Fibroblast of skin of left quadriceps (primary cell): ENCODE measurements at places on chromosomes 3 and 15.

GRCh38 chr15:73914145-73914544, 12.1 kb upstream of the LOXL1 start:
- DNase-seq, result no peak

GRCh38 chr15:78540871-78541743, 863 bp downstream of the PSMA4 start:
- no peak for DNase-seq

- DNase-seq, result no peak
Observed at GRCh38 chr3:143536817-143537535, 311.3 kb downstream of the SLC9A9 start.

DNA sequence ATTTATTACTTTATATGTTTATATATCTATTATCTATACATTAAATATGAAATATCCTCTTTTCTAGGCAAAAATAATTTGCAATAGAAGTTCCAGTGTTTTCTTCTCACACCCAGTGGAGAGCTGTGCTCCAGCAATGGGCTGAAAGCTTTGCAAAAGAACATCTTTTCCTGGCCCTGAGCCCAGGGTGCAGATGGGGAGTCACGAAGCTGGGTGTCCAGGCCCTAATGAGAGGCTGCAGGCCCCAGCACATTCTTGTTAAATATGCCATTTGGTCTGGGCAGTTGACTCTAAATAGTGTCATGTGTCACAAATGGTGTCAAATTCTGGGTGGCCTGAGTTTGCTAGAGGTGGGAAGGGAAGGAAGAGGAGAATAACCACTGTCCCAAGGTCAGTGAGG, 5.7 kb downstream of the NTRK3 start:
- no peak for DNase-seq

DNA sequence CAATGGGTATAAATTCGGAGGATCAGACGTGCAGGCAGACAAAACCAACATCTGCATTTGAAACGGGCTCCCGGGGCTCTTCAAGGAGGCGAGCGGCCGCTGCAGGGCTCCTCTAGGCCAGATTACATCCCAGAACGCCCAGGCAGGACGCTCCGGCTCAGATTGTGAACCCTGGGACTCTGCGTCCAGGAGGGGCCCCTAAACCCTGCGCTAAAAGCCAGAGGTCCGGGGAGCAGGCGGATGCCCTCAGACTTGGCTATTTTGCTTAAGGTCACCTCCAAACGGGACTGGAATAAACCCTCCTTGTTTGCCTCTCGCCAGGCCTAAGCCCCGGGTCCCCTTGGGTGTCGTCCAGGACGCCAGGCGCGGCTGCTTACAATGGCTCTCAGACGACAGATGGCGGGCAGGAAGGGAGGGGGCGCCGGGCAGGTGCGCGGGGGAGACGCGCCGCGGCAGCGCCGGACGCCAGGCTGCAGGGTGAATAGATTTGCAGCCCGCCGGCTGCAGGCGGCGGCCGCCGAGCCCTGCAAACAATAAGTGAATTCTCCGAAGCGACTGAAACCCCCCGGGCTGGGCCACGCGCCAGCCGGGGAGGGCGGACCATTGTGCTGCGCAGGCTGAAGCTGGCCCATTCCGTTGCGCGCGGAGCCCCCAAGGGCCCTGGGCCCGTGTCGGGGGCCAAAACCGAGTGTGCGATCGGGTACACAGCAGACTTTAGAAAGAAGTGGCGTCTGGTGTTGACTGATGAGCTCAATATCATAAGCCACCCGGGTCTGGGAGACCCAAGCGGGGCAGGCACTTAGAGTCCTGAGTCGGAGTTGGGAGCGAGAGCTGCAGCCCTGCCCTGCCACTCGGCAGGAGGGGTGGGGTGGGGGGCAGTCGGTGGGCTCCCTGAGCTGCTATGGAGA, 32.3 kb upstream of the AMOTL2 start:
- no peak for DNase-seq

DNA sequence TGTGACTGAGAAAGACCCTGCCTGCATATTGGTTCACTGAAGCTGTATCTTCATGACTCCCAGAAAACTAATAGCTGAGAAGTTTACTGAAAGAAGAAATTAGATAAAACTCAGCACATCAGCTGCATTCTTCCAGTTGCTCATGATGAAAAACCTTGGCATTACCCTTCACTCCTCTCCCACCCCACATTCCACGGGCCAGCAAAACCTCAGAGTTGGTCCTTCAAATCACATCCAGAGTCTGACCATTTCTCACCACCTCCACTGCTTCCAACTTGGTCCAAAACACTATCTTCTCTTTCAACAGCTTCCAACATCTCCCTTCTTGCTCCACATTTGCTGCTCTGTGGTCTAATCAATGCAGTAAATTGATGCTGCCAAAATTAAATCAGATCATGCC, 97.1 kb downstream of the CD47 start:
- no peak for DNase-seq

- DNase-seq, result peak; percentile 82
Observed at GRCh38 chr15:31471731-31472430, 145.2 kb downstream of the KLF13 start.

DNA sequence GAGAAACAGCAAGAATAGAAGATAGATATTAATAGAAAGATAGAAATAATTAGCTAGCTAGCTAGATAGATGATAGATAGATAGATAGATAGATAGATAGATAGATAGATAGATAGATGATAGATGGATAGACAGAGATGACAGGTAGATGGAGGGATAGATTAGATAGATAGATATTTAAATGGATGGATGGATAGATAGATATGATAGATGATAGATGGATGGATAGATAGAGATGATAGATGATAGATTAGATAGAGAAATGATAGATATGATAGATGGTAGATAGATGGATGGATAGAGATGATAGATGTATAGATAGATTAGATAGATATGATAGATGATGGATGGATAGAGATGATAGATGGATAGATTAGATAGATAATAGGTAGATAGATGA, 8.3 kb upstream of the ATP10A start:
- no peak for DNase-seq

- no peak for DNase-seq
Observed at GRCh38 chr3:51471775-51472652, 27.8 kb downstream of the DCAF1 start.

DNA sequence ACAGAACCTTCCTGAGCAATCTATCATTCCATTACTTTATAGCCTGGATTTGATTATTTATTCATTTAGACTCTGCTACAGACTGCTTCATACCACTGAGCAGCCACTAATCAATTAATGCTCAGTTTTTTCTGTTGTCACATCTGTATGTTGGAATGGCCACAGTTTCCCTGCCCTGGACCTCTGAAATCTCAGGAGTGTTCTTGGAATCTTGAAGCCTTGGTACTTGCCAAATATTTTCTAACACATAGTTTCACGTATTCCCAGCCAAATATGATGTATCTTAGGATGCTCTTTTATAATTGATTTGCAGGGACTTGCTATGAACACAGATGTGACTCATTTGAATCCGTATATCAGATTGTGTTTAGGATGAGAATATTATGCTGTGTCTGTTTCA, 225.8 kb downstream of the TAFA4 start:
- DNase-seq, result no peak

DNA sequence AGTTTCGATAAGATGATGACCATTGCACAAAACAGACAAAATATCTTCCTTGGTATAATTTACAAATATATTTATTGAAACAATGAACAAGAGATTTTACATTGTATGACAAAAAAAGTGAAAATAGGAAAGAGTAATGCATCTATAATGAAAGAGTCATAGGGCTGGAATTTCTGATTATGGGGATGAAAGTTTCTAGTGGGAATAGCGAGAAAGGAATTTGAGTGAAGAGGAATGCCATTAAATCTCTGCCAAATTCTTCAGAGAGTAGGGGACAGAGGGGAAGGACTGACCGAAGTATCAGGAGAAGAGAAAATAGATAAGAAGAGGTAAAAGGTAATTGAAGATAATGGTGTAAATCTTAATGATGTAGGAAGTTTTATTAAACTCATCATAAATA, 125.4 kb downstream of the VGLL3 start:
- peak; percentile 47 for DNase-seq

DNA sequence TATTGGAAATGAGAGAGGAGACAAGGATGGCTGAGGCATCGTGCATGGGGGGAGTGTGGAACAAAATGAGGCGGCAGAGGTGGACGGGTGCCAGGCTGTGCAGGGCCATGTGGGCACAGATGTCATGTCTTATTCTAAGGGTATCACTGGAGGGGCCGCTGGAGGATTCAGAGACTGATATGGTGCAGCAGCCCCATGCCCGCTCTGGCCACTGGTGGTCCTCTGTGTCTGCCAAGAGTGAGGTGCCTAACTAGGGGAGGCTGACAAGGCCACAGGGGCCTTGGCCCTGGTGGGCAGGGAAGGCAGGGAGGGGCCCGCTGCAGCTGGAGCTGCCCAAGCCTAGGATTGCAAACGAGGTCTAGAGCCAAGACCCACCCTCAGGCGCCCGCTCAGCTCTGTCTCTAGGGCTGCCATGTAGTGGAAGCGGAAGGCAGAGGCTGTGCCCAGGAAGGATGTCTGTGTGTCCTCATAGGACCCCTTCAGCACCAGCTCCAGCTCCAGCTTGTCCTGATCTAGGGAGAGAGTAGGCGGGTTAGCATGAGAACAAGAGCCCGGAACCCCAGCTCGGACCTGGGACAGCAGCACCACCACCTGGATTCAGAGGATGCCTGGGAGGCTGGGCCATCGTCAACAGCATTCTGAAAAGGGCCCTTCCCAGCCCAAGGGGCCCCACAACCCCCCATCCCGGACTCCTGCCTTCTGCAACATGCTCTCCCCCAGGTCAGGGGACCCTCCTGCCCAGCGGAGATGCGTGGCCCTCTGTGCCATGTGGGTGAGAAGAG, 11.3 kb downstream of the PLA2G4D start:
- no peak for DNase-seq

GRCh38 chr15:100536733-100537132, 8.0 kb upstream of the CERS3 start:
- no peak for DNase-seq

DNA sequence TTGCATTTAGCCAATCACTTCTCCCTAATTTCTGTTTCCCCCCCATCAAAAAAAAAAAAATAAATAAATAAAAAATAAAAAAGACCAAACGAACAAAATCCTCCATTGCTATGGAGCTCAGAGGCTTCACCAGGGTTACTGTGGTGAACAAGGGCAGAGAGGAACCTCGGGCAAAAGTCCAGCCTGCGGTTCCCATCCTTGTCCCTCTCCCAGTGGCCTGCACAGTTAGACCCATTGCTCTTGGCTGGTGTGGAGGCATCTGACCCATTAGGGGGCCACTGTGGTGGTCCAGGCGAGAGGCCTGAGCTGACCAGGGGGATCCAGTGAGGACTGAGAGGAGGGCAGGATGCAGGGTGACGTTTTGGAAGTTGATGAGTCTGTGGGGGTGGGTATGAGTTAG, 18.8 kb downstream of the CORO2B start:
- DNase-seq, result no peak

DNA sequence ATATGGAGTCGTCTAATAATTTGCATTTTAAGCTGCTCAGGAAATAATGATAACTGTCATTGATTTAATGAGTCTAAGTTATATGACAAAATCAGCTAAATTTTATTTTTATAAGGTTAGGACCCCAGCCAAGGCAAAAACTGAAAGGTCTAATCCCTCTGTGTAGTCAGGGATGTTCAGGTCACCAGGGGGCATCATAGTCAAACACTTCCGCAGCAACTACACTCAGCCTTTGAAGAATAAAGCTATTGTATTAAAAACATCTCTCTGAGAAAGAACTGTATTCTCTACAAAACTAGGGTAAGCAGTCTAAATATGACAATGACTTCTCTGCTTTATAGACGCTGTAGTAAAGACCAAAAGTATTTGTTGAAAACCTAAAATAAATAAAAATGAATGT, 15.0 kb downstream of the INTS14 start:
- no peak for DNase-seq

DNA sequence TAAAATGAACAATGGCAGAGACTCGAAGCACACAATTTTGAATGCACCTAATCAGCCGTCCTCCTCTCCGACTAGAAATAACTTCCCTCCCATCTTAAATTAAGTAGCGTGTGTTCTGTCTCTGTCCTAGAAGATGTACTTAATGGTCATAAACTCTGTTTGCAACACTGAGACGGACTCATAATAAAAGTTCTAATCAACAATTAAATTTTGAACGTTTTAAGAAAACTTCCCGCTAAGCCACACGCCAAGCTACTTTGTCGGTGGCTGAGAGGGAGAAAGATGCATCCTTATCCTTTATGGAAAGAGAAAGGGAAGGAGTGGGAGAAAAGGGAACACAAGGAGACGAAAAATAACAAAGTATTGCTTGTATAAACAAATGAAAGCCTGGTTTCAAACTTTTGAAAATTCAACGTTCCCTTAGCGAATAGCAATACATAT, 989 bp downstream of the GNB4 start:
- no peak for DNase-seq

GRCh38 chr3:2041931-2042330, 56.7 kb upstream of the CNTN4 start:
- DNase-seq, result no peak

DNA sequence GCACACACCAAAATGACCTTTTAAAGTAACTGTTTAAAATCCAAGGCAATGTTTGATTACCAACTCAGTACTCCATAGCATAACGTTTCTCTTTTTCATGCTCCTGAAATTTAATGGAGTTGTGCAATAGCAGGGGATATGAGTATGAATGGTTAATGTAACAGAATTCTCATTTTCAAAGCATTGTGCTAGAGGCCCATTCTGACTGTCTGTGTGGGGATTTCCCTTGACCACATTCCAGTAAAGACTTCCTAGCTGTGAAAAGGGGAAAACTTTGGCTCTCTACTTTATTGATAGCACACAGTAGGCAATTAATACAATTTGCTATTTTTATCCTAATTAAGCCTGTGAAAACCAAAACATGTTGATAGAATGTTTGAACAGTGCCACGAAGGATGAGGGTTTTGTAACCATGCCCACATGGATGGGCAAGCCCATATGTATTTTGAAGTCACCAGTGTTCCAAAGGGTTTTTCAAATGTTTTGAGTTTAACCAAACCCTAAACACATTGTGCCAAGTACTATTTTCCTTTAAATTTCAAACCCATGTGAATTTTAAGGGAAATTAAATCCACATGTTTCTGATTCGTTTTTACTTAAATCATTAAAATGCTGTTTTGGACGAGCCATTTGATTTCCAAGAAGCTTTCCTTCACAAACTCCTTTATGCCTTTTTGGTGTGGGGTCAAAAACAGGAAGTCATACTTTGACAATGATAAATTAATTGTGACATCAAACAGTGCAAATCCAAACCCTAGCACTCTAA, 261.2 kb downstream of the SHOX2 start:
- DNase-seq, result peak; percentile 74

DNA sequence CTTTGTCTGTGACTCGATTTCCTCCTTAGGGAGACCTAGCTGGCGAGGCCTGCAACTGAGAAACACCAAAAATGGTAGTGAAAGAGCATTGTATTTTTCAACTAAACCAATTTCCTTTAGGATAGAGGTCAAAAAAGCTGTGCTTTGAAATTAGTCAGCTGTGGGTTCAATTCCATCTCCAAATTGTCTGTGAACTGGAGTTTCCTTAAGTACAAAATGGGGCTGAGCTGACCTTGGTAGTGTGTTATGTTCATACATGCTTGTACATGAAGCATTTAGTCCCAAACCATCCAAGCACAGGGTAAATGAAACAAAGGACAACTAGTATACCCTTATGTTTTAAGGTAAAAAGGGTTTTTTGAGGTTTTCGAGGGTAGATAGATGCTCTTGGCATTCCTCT, 99.3 kb downstream of the RARB start:
- no peak for DNase-seq

GRCh38 chr3:126980266-126980811, 2.6 kb upstream of the PLXNA1 start:
- no peak for DNase-seq

GRCh38 chr3:63309768-63310167, 31.7 kb downstream of the SYNPR start:
- DNase-seq, result no peak

GRCh38 chr3:32399030-32399620, 7.5 kb downstream of the CMTM7 start:
- no peak for DNase-seq
